ENCODE measurements at places on chromosomes 11 and 22.

DNA sequence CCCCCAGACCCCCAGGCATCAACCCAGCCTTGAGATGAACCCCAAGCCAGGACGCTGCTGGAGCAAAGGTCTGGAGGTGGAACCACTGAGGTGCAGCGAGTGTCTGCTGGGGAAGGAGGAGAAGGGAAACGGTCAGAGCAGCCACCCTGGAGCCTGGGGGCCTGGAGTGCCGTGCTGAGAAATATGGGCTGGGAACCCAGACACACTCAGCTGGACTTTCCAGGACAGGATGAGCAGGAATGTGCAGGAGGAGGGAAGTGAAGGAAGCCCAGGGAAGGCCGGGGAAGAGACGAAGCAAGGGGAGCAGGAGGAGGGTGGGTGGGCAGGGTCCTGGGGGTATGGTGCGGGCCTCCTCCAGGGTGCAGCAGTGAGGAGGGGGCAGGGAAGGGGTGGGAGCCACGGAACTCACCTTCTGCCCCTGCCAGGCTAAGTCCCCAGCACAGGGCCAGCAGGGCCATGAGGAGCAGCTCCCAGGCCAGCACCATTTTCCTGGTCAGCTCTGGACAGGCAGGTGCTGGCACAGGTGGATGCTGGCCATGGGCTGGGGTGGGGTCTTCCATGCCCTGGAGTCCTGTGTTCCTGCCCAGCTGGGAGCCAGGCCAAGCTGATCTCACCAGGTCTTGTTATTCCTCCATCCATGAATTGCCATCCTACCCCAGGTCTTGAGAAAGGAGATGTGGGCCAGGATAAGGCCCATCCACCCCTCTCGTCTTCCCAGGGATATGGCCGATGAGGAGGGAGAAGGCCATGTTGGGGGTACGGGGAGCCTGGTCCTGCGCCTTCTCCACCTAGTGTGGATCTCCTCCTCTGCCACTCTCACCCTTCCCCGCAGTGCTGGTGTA, 40.0 kb downstream of the CSF2RB start:
- DNase-seq, result no peak

DNA sequence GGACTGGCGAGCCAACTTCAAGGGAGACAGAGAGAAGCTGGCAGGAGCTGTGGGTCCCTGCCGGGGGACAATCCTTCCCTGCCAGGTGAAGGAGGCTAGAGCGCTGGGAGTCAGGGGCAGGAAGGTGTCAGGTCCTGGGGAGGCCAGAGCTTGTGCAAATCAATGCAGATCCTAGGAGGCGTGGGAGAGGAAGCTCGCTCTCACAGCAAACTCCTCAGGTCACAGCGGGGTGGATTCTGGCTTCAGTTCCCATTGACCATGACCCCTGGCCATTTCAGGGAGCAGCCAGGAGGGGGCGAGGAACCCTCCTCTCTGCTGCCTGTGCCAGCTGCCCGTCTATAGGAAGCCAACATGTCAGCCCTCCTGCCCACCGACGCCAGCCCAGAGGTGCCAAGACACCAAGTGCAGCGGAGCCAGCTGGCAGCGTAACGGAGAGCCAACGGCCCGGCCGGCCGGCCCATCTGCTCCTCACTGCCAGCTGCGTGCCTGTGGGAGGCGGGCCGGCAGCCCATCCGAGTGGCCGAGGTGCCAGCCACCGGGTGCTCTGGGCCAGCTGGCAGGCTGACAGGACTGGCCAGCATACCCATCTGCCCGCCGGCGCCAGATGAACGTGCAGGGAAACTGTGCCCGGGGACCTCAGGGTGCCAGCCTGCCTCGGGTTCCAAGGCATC, 374.8 kb downstream of the MIAT start:
- no peak for DNase-seq

DNA sequence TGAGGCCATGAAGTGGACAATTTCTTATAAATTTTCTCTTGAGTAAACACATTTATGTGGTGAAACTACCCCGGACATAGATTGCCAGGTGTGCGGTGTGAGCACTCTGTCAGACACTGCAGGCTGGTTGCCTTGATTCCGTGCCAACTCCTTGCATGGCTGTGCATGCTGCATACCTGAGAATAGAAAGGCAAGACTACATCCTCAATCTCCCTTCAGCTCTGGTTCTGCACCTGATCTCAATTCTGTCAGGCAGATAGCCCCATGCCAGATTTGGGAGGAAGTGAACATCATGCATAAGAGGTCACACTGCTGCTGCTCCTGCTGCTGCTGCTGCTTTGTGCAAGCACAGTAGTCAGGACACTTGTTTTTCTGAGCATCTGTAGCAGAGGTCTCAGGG, 42.5 kb upstream of the DEUP1 start:
- no peak for DNase-seq

DNA sequence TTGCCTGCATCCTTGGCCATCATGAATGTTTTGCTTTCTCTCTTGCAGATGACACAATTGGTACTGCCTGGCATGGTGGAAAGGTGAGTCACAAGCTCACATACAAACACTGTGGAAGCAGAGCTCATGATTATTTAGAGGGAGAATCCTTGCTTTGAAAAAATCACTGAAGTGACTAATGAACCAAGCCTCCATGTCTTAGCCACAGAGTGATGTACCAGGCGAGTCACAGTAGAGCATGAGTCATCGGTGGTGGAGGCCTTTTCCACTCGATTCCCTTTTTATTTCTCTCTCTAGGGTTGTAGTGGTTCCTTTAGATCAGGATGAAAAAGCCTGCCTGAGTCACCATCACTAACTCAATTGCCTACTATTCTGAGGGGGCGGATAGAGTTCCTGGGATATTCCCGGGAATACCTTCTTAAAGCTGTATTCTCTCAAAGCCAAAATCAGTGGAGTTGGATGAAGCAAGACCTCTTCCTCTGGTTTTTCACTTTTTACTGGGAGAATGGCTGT, 49.6 kb upstream of the ALKBH3 start:
- DNase-seq, result peak; percentile 99

DNA sequence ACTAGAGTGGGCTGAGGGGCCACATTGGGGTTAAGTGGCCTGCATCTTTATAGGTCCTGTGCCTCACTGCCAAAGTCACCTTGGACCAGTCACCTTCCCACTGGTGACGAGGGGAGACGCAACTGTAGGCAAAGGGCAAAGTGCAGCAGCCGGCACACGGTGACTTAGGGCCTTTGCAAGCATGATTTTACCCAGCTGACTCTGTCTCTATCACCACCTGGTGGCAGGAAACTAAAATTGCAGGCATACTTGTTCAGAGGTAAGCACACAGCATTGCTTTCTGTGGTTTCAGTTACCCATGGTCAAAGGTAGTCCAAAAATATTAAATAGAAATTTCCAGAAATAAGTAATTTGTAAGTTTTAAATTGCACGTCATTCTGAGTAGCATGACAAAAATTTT, 1164.4 kb downstream of the BRD1 start:
- no peak for DNase-seq

- DNase-seq, result no peak
Observed at GRCh38 chr11:82810326-82810725, 76.7 kb upstream of the FAM181B start.

DNA sequence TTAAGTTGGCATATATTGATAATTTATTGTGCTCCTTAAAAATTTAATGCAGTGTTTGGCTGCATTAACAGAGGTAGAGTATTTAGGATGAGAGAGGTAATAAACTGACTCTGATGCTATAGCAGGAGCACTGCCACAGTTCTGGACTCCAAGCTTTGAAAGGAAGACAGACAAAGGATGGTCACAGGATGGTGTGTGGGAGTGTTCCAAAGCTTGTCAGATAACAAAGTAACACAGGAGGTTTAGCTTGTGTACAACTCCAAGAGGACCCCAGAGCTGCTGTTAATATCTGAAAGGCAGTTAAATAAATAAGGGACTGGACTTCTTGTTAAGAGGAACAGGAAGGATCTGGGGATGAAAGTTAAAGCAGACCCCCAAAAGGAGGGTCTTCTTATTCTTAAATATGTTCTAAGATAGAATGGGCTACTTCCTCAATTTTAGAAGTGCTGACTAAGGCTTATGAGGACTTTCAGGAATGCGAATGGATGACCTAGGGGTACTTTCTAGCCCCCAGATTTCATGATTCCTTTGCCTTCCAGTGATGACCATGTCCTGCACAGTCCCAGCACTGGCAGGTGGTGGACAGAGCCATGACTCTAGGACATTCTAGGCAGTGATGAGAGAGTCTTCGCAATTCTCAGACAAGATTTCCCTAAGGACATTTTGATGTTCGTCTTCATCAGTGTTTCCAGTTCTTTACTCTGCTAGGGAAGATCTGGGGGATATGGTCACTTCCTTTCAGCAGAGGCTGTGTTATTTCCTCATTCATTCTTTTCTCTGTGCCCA, 149.1 kb upstream of the RASSF10 start:
- DNase-seq, result no peak

DNA sequence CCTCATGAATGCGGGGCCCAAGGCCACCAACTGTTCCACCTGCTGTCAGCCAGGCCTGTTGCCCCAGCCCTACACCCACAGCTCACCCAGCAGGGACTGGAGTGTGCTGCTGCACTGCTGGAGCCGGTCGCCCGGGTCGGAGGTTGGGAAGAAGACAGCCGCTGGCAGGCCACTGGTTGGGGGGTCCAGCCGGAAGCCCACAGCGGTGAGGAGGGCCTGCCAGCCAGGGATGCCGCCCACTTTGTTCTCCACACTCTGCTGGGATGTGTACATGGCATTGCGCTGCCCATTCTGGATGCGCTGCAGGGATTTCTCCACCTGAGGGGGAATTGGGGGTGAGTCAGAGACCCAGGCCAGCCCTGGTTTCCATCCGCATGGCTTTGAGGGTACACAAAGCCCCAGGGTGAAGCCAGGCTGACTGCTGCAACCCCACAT, 74.2 kb upstream of the PITPNB start:
- no peak for DNase-seq

DNA sequence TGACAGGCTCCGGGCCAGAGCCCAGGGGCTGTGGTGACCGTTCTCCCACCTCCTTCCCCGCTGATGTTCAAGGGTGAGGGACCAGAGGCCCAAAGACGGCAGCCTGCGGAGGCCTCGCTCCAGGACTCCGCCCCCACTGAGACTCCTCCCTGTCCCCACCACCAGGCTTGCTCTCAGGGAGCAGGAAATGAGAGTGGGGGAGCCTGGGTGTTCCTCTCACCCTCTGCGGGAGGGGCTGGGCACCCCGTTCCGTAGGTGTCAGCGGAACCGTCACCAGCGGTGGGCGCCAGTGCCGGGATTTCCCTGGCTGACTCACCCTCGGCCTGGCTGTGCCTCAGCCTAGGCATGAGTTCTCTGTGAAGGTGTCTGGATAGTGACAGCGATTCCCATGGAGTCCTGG, 15.7 kb downstream of the DAGLA start:
- DNase-seq, result peak; percentile 93

DNA sequence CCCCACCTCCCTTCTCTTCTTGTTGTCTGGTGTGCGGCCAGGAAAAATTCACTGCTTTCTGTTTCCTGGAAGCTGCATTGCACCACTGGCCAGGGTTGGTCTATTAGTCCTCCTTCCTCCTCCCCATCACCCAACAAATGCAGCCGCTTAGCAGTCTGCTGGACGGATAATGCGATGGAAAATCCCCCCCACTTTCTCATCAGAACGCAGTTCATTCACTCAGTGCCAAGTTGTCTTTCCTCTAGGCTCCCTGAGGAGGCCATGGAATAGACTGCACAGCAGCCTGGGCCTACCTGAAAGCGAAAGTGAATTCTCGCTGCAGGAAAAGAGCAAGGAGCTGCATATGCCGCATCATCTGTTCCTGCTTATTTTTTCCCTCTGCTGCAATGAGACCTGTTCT, 513.6 kb downstream of the METTL15 start:
- DNase-seq, result peak; percentile 57

- no peak for DNase-seq
Observed at GRCh38 chr22:43200031-43200430, 13.1 kb upstream of the TTLL12 start.

DNA sequence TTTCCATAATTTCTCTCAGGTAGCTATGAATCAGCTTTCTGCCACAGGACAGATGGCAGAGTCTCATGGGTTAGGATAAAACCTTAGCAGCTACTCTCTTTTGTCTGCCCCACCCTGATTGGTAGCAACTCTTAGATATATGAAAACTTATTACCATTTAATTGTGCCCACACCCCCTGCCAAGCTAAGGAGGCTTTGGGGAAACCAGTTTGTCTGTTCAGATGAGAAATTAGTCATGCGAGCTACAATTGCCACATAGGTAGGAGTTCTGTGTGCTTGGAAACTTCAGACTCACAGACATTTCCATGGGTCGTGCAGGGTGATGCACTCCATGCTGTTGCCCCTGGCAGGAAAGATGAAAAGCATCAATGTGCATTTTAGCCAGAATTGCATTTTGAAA, 39.9 kb downstream of the CD44 start:
- DNase-seq, result no peak

- no peak for DNase-seq
Observed at GRCh38 chr11:33172996-33173395, 11.7 kb upstream of the CSTF3 start.
